MV-4-11 (cell line): ENCODE measurements at places on chromosomes 12 and 14.

GRCh38 chr12:102740141-102740955 is 176.7 kb downstream of the PAH start:
- DNase-seq, result peak; percentile 51

- no peak for DNase-seq
These were observed 74.9 kb downstream of the RBM19 start for GRCh38 chr12:113891167-113891692.

DNA sequence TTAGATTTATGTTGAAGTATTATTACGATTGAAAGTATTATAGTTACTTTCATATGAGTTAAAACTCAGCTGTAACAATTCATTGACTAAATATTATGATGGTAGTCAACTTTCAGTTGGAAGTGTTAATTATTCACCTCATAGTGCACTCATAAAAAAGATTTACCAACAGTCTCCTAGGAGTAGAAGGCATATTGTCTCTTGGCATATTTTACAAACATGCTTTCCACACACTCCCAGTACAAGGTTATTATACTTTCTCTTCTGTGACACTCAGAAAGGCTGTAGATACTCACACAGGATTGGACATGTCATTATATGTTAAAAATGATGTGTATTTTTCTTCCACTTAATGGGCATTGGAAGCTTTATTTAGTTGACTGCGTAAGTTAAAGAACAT is 147.1 kb downstream of the NPAS3 start:
- DNase-seq, result no peak

GRCh38 chr12:1896964-1897363 is 21.5 kb downstream of the CACNA2D4 start:
- DNase-seq, result no peak

DNA sequence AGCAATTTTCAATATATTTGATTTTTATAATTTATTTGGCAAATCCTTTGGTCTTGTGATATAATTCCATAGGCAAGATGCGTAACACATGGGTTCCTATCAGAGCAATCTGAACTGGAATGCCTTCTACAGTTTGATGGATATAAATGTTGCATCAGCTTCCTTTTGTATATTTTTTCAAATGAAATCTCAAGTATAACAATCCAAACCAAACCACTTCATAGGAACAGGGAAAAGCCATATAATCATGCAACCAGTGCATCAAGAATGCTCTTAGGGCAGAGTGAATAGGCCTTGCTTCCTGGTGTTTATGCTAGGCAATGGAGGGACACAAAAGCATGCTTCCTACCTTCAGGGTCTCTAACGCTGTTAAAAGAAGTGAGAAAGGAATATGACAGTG is 34.5 kb downstream of the EFCAB11 start:
- DNase-seq, result no peak

- DNase-seq, result peak; percentile 36
These were observed 46.9 kb downstream of the COCH start for GRCh38 chr14:30921305-30921704.

GRCh38 chr14:71438684-71439083 is 493.5 kb upstream of the RGS6 start:
- no peak for DNase-seq

DNA sequence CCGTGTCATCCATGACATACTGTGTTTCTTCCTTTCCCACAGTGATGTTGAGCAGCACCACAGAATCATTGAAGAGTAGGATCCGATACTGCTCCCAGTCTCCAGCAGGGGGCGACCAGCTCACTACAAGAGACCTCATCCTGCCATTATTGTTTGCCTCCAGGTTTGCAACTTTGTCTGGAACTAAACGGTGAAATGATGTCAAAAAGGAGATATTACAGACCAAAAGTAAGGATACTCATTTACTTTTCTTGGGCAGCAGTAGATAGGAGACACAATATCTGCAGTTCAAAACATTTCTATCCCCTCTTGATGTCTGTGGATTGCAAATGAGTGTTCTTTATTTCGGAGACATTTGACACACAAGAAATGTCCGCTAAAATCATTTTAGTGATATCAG is 47.2 kb downstream of the PTPRB start:
- peak; percentile 51 for DNase-seq

- DNase-seq, result peak; percentile 91
These were observed 22.3 kb upstream of the P2RX7 start for GRCh38 chr12:121110211-121110940.

- peak; percentile 92 for DNase-seq
These were observed 266.0 kb downstream of the FBXL14 start for GRCh38 chr12:1328391-1328790.

DNA sequence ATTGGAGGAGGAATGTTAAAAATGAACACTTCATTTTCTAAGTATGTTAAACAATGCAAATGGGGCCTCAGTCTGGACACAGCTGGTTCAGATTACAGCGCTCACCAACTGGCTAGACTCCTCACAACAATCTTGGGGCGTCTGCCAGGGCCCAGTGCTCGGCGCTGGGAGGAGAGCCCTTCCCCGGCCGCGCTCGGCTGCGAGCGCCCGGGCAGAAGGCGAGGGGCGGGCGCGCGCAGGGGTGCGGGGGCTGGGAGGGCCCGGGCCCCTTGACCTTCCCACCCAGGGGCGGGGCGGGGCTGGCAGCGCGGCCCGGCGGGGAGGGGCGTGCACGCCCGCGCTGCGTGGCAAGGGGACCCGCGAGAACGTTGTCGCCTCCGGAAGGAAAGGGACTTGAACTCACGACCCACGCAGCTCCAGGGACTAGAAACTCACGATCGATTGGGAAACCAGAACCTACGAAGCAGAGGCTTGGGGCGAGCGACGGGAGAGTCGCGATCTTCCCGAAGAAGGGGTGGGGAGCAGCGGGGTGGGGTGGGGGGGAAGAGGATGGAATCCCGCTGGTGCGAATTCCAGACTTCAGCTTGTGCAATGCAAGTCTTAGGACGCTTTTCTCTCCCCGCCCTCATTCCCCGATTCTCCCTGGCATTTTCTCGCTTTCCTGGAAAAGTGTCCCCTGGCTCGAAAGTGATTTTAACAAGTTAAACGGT is at the start of gene FBLN5:
FBLN5 (minus strand) TSS at position 220 of the 710 bp plus-strand sequence. CDS start 465 bp downstream, outside the sequence.
- no peak for DNase-seq

GRCh38 chr14:87705439-87705896 is 287.5 kb downstream of the GALC start:
- DNase-seq, result no peak

- DNase-seq, result no peak
These were observed 663 bp downstream of the PTGER2 start for GRCh38 chr14:52314595-52315354.

DNA sequence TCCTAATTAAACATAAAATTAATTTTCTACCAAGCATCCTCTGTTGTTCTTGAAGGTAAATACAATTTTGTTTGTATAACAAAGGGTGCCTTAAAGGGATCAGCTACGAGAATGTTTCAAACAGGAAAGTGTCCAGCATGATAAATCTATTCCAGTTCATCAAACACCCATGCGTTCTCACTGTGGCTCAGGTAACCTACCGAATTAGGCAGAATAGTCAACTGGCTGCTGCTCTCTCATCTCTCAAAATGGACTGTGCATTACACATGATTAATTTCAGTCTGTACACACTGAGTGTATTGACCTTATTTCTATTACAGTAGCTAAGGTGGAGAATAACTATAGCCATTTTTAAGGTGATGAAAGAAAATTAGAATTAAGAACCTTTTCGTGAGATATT is 127.5 kb upstream of the RMST start:
- DNase-seq, result no peak

DNA sequence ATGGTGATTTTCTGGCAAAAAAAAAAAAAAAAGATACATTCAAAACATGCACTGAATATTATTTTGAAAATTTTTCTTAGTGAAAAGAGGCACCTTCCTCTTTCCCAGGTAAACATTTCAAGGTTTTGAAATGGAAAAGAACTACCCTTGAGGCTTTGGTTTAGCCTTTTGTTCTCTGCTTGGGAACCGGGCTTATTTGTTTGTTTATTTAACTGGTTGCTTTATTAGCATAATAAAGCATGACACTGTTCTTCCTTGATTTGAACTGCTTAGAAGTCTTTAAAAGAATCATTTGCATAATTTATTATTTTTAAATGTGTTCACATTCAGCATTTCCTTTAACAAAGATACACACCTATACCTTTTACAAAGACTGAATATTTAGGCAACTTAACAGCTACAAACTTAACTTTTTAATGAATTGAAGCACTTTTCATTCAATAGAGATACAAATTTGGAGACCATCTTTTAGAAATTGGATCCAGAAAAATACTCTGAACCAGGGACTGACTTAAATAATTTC is 174.5 kb downstream of the FBXL14 start:
- no peak for DNase-seq

- no peak for DNase-seq
These were observed 46.3 kb upstream of the RNU6-8 start for GRCh38 chr14:32249371-32249770.

- peak; percentile 13 for DNase-seq
These were observed 2.3 kb downstream of the SPATS2 start for GRCh38 chr12:49369411-49370145.

- no peak for DNase-seq
These were observed 4.7 kb downstream of the ASIC1 start for GRCh38 chr12:50061946-50062686.

GRCh38 chr12:14656846-14657245 is 39.6 kb downstream of the GUCY2C start:
- DNase-seq, result no peak

- no peak for DNase-seq
These were observed 2.4 kb upstream of the LYZ start for GRCh38 chr12:69345742-69346141.

GRCh38 chr12:11863478-11863906 is 207.2 kb upstream of the BCL2L14 start:
- no peak for DNase-seq

DNA sequence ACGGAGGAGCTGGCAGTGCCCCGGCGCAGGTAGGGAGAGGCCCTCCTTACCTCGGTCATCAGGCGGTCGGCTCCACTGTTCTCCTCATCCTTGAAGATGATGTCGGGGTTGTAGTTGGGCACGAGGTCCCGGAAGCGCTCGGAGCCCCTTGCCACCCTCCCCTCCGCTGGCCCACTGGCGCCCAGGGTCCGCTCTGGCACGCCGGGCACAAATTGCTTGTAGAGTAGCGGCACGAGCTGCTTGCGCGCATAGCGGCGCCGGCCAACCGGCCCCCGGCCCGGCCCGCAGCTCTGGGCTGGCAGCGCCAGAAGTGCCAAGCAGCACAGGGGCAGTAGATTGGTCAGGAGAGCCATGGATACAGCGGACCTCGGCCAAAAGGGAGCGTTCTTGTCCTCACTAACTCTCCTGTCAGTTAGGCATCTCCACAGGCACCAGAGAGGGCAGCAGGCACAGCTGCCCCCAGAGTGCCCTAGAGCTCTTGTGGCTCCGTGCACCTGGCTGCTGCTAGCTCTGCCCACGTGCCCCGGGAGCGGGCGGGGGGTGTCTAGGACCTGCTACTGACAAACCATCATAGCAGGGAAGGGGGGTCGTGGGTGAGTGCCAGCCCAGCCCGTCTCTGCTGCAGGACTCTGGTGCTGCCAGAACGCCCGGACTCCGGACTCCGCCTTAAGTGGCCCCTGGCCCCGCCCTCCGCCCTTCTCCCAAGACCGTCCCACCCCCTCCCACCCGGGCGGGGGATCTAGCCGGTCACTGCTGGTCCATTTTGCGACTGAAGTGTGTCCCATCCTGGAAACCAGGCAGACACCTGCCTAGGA is at the start of gene DHH:
DHH (minus strand) TSS at position 642 of the 815 bp plus-strand sequence; CDS start at position 353, 289 bp downstream.
- no peak for DNase-seq

DNA sequence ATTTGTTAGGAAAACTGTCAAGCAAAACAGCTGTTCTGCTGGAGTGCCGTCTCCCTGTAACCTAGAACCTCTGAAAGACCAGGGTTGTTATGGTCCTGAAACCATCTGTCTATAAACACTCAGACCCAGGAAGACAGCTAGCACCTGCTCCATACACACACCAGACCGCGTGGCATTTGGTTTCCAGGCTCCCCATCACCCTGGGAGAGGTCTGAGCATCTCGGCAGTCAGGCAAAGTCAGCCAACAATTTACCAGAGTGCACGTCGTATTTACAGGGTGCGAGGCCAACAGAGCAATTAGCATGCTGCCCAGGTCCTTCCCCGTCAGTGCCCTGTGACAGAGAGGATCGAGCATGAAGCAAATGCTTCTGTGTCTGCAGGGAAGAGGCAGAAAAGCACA is 272.5 kb downstream of the SLC15A4 start:
- DNase-seq, result no peak

DNA sequence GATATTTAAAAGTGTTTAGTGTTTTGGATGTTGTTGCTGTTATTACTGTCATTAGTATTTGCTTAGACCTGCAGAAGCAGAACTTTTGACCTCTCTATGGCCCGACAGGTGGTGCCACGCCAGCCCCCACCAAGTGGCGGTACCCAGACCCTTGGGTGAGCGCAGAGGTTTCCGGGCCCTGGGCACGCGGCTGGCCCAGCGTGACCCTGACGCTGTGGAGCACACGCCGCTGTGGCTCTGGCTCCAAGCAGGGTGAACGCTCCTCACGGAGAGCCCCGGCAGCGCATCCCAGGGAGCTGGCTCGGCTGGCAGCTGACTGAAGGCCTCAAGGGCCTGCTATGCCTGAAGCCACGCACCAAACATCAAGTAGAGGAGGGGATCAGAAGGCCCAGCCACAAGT is 22.6 kb downstream of the SLC25A47 start:
- DNase-seq, result no peak

GRCh38 chr12:4562034-4562657 is at the start of gene DYRK4:
TSS of gene DYRK4 (plus strand) at chr12:4562208. CDS start at chr12:4562246, 38 bp downstream.
- DNase-seq, result peak; percentile 84

DNA sequence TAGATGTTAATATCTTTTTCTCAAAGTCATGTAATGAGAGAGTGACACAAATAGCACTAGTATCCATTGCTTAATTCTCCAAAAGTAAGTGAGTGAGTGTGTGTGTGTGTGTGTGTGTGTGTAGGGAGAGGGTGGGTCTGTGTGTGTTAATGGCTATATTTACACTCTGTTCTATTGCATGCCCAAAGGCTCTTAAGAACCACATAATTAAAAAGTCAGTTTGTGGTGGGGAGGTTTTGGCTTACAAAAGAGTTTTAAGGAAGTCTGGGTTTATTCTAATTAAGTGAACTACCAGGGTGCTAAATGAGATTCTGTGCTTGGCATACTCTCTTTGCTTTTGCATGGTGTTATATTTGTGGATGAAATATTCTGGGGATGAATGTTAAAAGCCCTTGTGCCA is 1897.6 kb upstream of the FLRT2 start:
- DNase-seq, result peak; percentile 99

- no peak for DNase-seq
These were observed 341.2 kb upstream of the NAV3 start for GRCh38 chr12:77489331-77489970.

- no peak for DNase-seq
These were observed 19.0 kb downstream of the RPS6KA5 start for GRCh38 chr14:91041450-91041849.

GRCh38 chr12:94287245-94287628 is 138.9 kb downstream of the PLXNC1 start:
- DNase-seq, result no peak

- peak; percentile 38 for DNase-seq
These were observed 142.8 kb downstream of the SLC8A3 start for GRCh38 chr14:70045844-70046535.

- DNase-seq, result no peak
These were observed 448.1 kb downstream of the BCAT1 start for GRCh38 chr12:24500831-24501230.
